ENCODE measurements at places on chromosomes 3 and 15. TPM values are rescaled to one million over a fixed set of nuclear protein-coding genes. Genes with fewer than 3 reads are reported as not detected.

GRCh38 chr3:139202226-139202958 lies 141.4 kb upstream of the MRPS22 start:
- peak; percentile 67 for DNase-seq

GOLGA8R gene
- total RNA-seq, result 3.2 TPM

DNA sequence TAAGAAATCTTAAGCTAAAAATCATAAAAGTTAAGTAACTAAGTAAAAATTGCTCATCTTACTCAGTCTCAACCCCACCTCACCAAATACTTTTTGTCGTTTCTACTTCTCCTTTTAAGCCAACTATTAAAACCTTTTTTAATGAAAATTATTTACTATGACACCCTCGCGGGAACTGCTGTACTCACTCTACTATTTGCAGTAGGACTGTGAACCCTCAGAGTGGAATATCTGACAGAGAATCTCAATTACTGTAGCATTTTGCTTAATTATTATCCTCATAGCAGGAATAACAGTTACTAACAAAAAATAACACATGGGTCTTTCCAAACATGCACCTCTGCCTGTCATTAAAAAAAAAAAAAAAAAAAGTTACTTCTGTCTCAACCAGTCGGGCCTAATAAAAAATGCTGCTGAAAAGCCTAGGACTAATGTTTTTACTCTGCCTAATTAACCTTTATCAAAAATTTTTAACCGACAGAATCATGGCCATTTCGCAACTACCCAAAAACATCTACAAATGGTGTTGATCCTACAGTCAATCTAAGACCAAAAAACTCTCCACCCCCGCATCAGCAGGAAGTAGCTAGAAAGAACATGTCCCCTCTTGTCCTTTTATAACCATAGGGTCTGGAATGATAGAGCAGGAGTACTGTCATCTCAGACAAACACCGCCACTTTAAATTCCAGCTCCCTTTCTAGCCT lies 10.2 kb downstream of the ALDH1L1 start:
- no peak for DNase-seq

GOLGA6L7 gene
- total RNA-seq, result not detected

- no peak for DNase-seq
These were observed 28.3 kb downstream of the IL12A start for GRCh38 chr3:160016972-160017371.

DNA sequence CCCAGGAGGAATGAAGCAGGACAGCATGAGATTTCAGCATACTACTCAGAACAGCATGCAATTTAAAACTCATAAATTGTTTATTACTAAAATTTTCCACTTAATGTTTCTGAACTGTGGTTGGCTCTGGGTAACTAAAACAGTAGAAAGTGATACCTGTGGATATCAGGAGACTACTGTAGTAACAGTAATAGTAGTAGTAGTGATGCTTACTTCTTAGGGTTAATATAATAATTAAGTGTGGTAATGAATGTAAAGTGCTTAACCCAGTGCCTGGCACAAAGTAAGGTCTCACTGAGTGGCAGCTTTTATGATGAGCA lies 117.3 kb downstream of the NR1I2 start:
- DNase-seq, result no peak

DNA sequence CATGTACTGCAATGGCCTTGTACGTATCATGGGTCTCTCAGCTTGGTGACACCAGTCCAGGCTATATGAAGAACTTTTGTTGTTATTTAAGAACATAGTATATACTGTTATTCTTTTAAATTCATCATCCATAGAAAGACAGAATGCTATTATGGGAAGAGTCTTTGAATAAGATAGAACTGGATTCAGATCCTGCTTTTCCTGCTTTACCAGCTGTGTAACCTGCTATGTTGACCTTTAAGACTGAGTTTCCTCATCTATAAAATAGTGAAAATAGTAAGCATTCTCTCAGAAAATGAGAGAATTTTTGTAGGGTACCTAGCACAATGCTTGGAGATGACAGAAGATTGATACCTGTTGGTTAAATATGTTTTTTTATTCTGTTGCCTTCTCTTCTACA lies 204.1 kb upstream of the TBL1XR1 start:
- DNase-seq, result no peak

DNA sequence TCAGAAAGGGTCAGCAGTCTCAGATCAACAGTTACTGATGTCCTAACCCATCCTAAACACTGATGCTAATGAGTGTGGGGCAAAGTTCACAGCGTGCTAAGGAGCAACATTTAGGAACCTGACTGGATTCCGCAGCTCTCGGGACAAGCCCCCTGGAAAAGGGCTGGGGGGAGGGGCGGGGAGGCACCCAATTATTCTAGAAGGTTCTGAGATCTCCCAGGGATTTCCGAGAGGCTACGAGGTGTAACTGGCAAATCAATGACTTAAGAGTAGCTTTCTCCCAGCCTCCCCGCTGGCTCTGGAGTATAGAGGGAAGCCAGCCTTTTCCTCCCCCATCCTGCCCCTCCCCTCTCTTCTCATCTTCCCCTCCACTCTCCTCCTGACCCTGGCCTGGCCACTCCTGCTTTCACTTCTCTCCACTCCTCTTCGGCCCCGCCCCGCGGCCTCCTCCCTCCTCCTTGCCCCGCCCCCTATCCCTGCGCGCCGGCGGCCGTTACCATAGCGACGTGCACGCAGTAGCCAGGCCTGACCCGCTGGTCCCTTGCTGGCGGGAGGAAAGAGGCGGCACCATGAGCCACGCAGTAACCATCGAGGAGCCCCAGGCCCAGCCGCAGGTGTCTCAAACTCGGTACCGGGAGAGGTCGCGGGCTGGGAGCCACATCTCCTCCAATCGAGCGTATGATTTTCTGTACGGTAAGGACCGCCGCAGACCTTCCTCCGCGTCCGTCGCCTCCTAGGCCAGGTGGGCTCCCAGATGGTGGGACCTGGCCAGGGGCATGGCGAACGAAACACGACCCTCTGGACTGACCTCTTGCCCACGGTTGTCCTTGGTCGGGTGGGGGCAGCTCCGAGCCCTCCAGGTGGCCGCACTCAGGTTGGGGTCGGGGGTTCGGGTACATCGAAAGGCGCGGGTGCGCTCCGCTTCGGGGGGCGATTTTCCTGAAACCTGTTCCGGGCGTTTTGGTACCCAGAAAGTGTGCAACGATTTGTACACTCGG lies at the start of gene CFAP91:
CFAP91 (plus strand) TSS at position 493 of the 998 bp plus-strand sequence; CDS start at position 570, 77 bp downstream.
- DNase-seq, result peak; percentile 96

DNA sequence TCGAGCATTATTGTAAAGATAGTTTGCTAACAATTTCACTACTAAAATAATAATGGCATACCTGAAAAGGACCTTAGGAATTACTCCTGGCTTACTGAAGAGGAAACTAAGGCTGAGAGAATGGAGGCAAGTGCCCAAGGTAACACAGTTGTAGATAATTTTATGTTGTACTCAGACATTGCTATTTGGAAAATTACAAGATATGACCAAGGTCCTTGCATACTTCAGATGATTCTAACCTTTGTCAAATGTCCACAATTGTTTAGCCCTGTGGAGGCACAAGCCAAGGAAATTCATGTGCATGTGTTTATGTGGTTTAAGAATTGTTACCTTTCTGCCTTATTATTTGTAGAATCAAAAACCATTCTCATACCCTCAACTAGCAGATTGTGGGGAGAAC lies 105.7 kb downstream of the TUSC7 start:
- DNase-seq, result no peak

DNA sequence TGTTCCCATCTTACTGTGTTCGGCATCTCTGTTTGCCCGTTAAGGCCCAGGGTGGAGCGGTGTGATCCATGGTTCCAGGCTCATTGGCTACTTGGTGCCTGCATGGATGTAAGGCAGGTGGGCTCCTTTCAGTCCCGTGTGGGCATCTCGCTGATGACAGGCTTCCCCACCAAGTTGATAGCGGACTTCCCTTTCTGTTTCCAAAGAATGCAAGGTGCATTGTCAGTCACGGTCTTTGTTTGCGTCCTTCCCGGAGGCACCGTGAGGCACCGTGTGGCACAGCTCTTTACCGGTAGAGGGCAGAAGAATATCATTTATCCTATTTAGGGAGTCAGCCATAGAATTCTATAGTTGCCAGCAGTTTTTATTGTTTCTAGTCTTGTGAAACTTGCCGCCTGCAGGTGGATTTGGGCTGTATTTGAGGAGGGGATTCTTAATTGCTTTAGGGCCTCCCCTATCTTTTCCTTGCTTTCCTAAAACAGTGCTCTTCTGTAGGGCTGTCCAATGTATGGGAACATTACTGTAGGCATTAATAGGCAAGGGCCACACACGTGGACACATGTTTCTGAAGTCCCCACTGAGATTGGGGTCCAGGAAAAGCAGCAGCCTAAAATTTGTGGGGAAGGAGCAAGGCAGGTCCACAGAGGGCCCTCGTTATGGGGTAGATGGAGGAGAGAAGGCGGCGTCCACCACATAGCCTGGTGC lies 244.1 kb downstream of the SLCO3A1 start:
- no peak for DNase-seq

DNA sequence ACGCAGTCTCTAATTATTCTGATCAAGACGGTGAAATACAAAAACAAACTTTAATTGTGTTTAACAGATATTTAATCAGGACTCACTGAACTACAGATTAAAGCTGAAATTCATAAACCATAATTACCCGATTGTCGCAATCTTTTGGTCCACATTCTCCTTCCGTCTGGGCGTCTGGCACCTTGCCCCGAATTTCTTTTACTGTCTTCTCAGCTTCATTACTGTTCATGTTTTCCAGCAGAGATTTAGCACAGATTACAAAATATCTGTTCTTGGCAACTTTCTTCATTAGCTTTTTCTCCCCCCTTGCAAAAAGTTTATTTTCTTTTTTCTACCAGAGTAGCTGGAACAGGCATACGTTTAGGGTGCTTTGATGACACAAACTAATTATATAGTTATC lies 271.4 kb downstream of the TIGIT start:
- no peak for DNase-seq

GRCh38 chr3:138829097-138829496 lies 5.6 kb downstream of the PIK3CB start:
- no peak for DNase-seq

IGSF11 gene
- total RNA-seq, result 3.4 TPM

PLA2G4D gene
- total RNA-seq, result 26.5 TPM

GRCh38 chr3:66858656-66859381 lies 139.3 kb upstream of the KBTBD8 start:
- DNase-seq, result no peak

VGLL3 gene
- total RNA-seq, result 17.7 TPM

DNA sequence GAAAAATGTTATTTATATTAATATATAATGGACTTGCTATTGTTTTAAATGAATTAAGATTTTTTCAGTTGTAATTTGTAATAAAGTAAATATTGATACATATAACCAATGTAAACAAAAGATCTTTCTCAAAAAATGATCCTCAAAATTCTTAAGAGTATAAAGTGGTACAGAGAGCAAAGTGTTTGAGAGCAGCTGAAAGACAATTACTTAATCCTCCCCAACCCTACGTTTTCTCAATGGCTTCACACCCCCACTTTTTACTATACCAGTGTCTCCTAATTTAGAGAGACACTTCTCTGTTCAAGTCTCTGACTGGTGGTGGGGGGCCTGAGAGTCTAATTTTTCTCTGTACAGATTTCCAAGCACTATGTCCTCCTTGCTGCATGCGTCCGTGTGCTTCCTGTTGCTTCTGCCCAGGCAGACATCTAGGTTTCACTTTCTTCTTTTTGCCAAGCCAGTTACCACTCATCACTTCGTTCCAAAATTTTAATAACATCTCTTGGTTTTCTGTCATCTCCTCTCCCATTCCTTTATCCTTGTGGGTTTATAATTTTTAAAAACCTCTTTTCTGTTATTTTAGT lies 276.3 kb upstream of the DNAJC19 start:
- DNase-seq, result no peak

GRCh38 chr3:57998366-57999283 lies 9.6 kb upstream of the FLNB start:
- no peak for DNase-seq

TMEM40 gene
- total RNA-seq, result 31.7 TPM

CCDC54 gene
- total RNA-seq, result not detected

GRCh38 chr3:189724356-189724755 lies 93.2 kb downstream of the TP63 start:
- no peak for DNase-seq

DNA sequence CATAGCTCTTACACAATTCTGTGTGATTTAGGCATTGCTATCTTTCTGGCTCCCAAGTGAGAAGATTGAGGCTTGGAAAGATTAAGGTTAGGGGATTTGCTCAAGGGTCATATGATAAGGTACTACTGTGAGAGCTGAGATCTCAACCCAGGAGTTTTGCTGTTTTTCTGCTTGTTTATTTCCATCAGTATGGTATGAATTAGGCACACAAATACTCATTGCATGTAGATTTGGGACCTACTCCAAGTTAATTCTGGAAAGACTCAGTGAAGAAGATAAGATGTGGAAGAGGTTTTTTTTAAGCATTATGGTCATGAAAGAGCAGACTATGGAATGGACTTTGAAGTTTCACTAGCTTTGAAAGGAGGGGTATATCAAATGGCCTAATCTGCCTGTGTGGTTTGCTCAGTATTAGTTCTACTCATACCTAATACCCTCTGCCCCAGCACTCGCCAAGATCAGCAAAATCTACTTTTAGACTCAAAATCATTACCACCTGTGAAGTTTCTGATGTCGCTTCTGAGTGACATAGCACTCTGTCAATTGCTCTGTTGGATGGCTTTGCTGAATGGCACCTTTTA lies 12.5 kb downstream of the MBNL1 start:
- DNase-seq, result no peak

DNA sequence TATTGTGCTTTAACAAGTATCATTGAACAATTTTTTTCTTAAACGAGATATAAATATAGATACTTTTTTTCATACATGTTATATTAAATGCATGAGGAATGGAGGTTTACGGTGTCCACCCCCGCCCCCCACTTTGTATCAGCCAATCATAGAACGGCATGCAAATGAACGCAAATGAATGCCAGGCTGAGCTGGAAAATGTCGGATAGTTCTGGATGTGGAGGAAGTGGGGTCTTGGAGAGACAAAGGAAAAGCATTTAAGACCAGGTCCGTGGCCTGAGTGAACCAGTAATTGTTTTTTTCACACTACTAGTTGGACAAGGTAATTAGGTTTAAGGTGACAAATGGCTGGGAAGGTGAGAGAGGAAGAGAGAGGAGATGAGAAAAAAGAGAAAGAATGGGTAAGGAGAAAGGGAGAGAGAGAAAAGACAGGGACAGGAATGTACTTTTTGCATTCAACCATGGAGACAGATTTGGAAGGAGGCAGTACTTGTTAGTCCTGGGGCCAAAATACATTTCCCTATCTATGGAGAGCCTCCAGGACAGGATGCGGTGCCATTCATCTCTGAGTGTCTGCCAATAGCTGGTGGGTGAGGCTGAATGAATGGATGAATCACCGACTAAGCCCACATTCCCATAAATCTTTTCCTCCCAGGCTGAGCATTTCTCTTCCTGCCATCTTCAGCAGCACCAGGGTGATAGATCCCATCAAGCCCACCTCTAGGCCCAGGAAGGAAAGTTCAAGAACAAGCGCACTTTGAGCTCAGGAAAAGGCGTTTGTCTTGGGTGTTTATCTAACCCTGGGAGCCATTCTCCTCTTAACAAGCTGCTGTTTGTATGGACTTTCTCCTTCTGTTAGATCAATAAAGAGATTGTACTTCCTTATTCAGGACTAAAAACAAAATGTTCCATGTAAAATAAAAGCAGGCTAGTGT lies 1.4 kb upstream of the RAD18 start:
- DNase-seq, result no peak

CHRM5 gene
- not detected for total RNA-seq

ACVR2B gene
- total RNA-seq, result 3.7 TPM

- no peak for DNase-seq
These were observed 3.4 kb downstream of the SNX33 start for GRCh38 chr15:75650908-75651809.

- no peak for DNase-seq
These were observed 121.3 kb upstream of the SAMMSON start for GRCh38 chr3:69878254-69878653.

GRCh38 chr3:186640473-186640818 lies 247 bp downstream of the FETUB start:
- DNase-seq, result no peak

GRCh38 chr3:7075901-7076300 lies 215.0 kb downstream of the GRM7 start:
- DNase-seq, result no peak

Data from vagina (tissue), 2 donors.